Umbilical cord (tissue), 2 donors: ENCODE measurements at places on chromosomes 6 and 20. TPM values are rescaled to one million over a fixed set of nuclear protein-coding genes. Genes with fewer than 3 reads are reported as not detected.

Gene CSNK2A1
- 91.5 TPM for total RNA-seq

Gene MAK
- total RNA-seq: 2.2 TPM

Gene IMPG1
- total RNA-seq: 1.2 TPM

Gene POM121L2
- not detected for total RNA-seq

Gene PTK7
- total RNA-seq: 196 TPM

Gene CEP85L
- 26.7 TPM for total RNA-seq

Gene OR14J1
- 1.4 TPM for total RNA-seq

Gene PRDM1
- 7.9 TPM for total RNA-seq

Gene DUSP22
- 21.2 TPM for total RNA-seq

Gene INSM1
- not detected for total RNA-seq

Gene CCN2
- 376 TPM for total RNA-seq

Gene SLC13A3
- 12.3 TPM for total RNA-seq

Gene NHSL1
- total RNA-seq: 25.8 TPM

Gene RSPH4A
- total RNA-seq: 5.1 TPM

Gene ESR1
- total RNA-seq: 8.2 TPM

Gene SLC17A3
- 6.7 TPM for total RNA-seq

Gene PKHD1
- 1.7 TPM for total RNA-seq

DNA sequence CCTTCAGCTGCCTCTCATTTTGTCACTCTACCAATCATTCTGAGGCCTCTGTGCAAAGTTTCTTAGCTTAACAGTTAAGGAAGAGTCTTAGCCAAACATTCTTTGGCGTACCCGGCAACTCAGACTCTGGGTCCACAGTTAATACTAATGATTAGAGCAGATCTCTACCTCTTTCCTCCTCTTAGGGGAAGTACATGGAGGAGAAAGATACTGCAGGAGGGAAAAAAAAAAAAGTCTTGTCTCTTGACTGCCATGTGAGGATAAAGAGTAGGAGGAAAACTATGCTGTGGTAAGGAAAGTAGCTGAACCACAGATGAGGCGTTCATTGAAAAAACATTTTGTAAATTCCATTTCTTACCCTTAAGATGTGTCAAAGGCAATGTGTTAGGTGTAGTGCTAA lies 44.0 kb upstream of the MARCKS start:
- DNase-seq: peak; percentile 17

- DNase-seq: no peak
Measured at GRCh38 chr6:75171986-75172385, 33.9 kb downstream of the COL12A1 start.

- no peak for DNase-seq
Measured at GRCh38 chr6:38845931-38846330, 130.8 kb downstream of the DNAH8 start.

GRCh38 chr6:129498541-129498940 lies 211.4 kb downstream of the ARHGAP18 start:
- no peak for DNase-seq

GRCh38 chr6:170038708-170039107 lies 252.2 kb downstream of the DLL1 start:
- DNase-seq: no peak

DNA sequence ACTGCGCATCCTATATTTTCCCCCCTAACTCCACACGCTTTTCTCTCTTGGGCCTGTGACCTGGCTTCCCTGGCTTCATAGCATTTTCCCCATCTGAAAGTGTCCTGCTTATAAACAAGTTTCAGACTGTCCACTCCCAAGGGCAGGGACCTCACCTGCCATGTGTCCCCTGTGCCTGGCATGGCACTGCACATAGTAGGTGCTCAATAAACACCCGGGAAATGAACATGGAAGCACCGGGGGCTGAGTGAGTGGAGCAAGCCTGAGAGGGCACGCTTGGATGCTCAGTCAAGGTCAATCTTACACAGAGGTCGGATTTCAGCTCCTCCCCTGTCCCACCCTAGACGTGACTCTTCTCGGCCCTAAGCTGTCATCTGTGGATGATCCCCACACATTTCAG lies 96.9 kb downstream of the NFATC2 start:
- DNase-seq: no peak

- no peak for DNase-seq
Measured at GRCh38 chr6:135424385-135424784, 73.2 kb downstream of the AHI1 start.

- no peak for DNase-seq
Measured at GRCh38 chr6:116801971-116802370, 26.9 kb downstream of the GPRC6A start.

DNA sequence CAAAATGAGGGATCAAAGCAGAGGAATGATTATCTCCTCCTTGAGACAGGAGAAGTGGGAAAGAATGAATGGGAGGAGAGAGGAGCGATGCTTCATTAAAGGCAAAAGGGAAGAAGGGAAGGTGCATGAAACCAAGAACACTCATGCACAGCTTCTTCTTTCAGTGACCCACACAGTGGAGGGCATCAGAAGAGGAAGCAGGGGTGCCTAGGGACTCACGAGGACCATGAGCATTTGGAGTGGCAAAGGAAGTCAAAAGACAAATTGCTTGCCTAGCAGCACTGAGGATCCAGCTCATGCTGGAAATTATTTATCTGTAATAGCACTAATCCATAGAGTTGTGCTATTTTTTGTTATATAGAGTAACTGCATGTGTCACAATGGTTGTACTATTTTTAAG lies 66.1 kb downstream of the SMLR1 start:
- DNase-seq: peak; percentile 18

- DNase-seq: no peak
Measured at GRCh38 chr6:142867355-142867801, 77.6 kb downstream of the HIVEP2 start.

DNA sequence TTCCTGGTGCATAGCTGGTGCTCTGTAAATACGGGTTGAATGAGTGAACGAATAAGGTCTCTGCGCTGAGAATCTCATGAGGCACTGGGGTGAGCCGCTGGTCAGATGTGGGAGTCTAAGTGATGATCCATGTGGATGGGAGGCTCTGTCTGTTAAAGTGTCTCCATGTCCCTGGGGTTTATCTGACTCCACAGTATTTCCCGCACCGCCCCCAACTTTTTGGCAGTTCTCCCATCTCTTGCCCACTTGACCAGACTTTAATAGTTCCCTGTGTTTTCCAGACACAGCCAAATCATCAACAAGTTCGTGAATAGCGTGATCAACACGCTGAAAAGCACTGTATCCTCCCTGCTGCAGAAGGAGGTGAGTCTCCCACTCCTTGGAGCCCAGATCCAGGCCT lies 9.9 kb downstream of the BPIFA2 start:
- no peak for DNase-seq

- DNase-seq: no peak
Measured at GRCh38 chr20:36477475-36477874, 63.8 kb upstream of the MYL9 start.

DNA sequence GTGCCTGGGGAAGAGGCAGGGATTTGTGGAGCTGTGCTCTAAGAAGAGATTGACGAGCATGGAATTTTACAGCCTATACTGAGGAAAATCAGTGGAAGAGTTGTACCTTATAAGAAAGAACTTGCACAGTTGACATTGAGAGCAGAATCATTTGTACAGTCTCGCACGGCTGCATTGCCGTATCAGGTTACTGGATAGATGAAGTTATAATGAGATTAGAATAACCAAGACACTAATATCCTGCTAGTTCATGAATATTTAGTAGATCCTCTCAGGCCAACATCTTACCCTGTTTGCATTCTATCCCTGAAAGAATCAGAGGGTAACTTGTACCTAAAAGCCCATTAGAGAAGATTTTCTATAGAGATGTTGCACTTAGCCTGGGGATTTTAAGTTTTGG lies 447.1 kb downstream of the PREX1 start:
- no peak for DNase-seq

DNA sequence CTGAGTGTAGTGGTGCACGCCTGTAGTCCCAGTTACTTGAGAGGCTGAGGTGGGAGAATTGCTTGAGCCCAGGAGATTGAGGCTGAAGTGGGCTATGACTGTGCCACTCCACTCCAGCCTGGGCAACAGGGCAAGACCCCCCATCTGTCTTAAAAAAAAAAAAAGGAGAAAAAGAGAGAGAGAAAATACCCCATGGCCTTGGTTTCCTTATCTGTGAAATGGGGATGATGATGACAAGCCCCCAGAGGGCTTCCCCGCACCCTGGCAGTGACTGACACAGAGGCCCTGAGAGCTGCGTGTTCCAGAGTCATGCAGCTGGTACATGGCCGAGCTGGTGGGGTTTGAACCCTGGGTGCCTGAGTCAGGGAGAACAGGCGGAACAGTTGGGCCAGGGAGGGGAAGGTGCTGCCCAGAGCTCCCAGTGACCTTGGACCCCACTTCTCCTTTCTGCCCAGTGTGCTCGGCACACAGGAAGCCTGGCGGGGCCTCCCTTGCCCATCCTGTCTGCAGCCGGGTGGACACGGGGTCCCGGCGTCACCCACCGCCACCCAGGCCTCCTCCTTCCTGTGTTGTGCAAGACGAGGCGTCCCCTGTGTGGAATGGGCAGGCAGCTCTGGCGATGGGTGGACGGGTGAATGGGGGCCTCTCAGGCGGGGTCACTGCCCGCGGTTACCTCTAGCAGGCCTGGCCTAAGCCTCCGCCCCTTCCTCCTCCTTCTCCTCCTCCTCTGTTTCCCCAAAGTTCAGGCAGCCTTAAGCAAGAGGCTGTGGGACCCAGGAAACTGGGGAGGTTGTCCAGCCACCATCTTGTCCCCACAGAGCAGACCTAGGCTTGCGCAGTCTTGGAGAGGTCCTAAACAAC lies 84.2 kb downstream of the CEBPB start:
- peak; percentile 64 for DNase-seq

- no peak for DNase-seq
Measured at GRCh38 chr6:1203546-1203945, 108.4 kb upstream of the FOXQ1 start.

- no peak for DNase-seq
Measured at GRCh38 chr6:125307964-125308615, 6.3 kb upstream of the HDDC2 start.

- peak; percentile 56 for DNase-seq
Measured at GRCh38 chr6:25601800-25602673, 50.0 kb upstream of the SCGN start.

- DNase-seq: no peak
Measured at GRCh38 chr6:28609672-28610071, 84.0 kb downstream of the GPX5 start.

- no peak for DNase-seq
Measured at GRCh38 chr6:10460096-10460495, 45.2 kb upstream of the TFAP2A start.

DNA sequence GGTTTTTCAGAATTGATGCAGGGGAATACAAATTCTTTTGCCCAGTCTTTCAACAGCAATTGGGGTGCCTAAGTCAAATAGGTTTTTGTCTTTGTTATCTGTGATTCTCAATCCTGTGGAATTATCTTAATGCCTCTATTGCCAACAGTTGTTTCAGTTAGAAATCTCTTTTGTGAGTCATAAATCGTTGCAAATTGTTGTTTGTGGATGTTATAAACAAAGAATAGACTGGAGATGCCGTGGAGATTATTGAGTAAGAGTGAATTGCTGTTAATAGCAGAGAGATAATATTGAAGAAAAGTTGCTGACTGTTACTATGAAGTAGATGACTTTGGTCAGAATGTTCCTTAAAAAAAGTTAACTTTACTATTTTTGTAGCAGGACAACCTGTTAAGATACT lies 63.7 kb upstream of the POPDC3 start:
- DNase-seq: no peak
